ENCODE measurements at places on chromosomes 5 and 9. TPM values are rescaled to one million over a fixed set of nuclear protein-coding genes. Genes with fewer than 3 reads are reported as not detected.

GRCh38 chr5:38716516-38716915, 129.3 kb upstream of the OSMR start:
- no peaks in the 10 kb centered on the region for H3K27me3 ChIP-seq
- no peak overlapping the region for H3K4me3 ChIP-seq
- no peak for DNase-seq

GRCh38 chr9:93170571-93170970, 13.4 kb upstream of the WNK2 start:
- no peaks in the 10 kb centered on the region for H3K4me1 ChIP-seq
- H3K4me3 ChIP-seq = no peak overlapping the region
- no peaks in the 10 kb centered on the region for H3K36me3 ChIP-seq
- DNase-seq = no peak

- no peak overlapping the region for H3K4me3 ChIP-seq
- H3K4me1 ChIP-seq = no peaks in the 10 kb centered on the region
- H3K27me3 ChIP-seq = no peaks in the 10 kb centered on the region
- no peaks in the 10 kb centered on the region for H3K36me3 ChIP-seq
Measured at GRCh38 chr9:37551888-37552287, 24.3 kb downstream of the FBXO10 start.

CNTNAP3 gene
- 9.0 TPM for total RNA-seq

- H3K36me3 ChIP-seq = no peaks in the 10 kb centered on the region
- DNase-seq = no peak
- no peaks in the 10 kb centered on the region for H3K4me1 ChIP-seq
- H3K27me3 ChIP-seq = no peaks in the 10 kb centered on the region
- no peak overlapping the region for H3K27ac ChIP-seq
- no peak overlapping the region for H3K4me3 ChIP-seq
Measured at GRCh38 chr9:79762070-79762469, 190.3 kb downstream of the TLE4 start.

GRCh38 chr5:54178207-54178606, 132.2 kb downstream of the ARL15 start:
- no peak overlapping the region for H3K4me3 ChIP-seq
- H3K36me3 ChIP-seq = no peaks in the 10 kb centered on the region
- no peaks in the 10 kb centered on the region for H3K27me3 ChIP-seq
- no peaks in the 10 kb centered on the region for H3K4me1 ChIP-seq
- no peak for DNase-seq

Data from uterus (tissue), 4 donors.